ENCODE measurements at places on chromosomes 4 and X. TPM values are rescaled to one million over a fixed set of nuclear protein-coding genes. Genes with fewer than 3 reads are reported as not detected.

GRCh38 chr4:140928880-140929279 is 172.7 kb upstream of the TBC1D9 start:
- no peak overlapping the region for H3K27ac ChIP-seq
- peaks cover 48% of the 10 kb centered on the region for H3K4me1 ChIP-seq
- no peak for DNase-seq
- H3K36me3 ChIP-seq = no peaks in the 10 kb centered on the region

DNA sequence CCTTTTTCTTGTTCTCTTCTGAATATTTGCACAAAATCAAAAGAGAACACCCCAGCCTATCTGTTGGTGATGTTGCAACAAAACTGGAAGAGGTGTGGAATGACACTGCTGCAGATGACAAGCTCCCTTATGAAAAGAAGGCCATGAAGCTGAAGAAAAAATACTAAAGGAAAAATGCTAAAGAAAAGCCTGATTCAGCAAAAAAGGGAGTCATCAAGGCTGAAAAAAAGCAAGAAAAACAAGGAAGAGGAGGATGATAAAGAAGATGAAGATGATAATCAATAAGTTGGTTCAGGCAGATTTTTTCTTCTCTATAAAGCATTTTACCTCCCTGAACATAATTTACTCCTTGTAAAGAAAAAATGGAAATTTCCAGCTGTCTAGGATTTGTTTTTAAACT is 1538.8 kb downstream of the RPA4 start:
- DNase-seq = no peak
- H3K36me3 ChIP-seq = no peaks in the 10 kb centered on the region
- no peaks in the 10 kb centered on the region for H3K27me3 ChIP-seq
- no peak overlapping the region for H3K27ac ChIP-seq

DNA sequence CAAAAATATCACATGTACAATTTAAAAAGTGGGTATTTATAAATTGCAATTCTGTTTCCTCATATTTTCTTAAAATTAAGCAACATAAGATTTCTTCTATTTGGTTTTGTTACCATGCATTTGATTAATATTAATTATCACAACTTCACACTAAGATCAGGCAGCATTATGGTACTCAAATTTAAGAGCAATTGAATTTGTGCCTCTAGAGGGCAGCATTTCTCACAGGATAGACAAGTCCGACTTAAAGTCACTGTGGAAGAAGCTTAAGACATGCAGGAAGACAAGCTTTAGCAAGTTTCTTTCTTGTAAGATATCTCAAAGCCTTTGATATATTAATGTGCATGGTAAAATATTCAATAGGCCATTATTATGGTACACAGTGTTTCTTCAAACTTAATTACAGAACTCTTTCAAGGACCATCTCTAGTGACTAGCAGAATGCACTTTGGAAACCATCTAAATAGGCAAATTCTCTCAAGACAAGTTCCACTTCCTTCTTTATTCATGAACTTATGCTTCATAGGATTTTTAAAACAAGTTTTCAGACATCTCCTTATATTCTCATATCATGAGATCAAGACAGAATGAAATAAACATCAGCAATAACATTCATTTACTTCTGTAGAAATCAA is 35.0 kb downstream of the FBXW7 start:
- H3K4me3 ChIP-seq = no peak overlapping the region

GRCh38 chr4:47913330-47913729 is 1.1 kb downstream of the NFXL1 start:
- DNase-seq = no peak
- peaks cover 20% of the 10 kb centered on the region for H3K4me1 ChIP-seq
- H3K27ac ChIP-seq = peak overlapping the region; percentile 82
- peaks cover 21% of the 10 kb centered on the region for H3K36me3 ChIP-seq

- H3K4me3 ChIP-seq = no peak overlapping the region
- no peak for DNase-seq
- no peaks in the 10 kb centered on the region for H3K27me3 ChIP-seq
These were observed 635.6 kb upstream of the PCDH10 start for GRCh38 chr4:132513491-132513890.

- peaks cover 12% of the 10 kb centered on the region for H3K4me1 ChIP-seq
- DNase-seq = no peak
- no peak overlapping the region for H3K4me3 ChIP-seq
- H3K36me3 ChIP-seq = no peaks in the 10 kb centered on the region
- H3K27ac ChIP-seq = no peak overlapping the region
- no peaks in the 10 kb centered on the region for H3K27me3 ChIP-seq
These were observed 2.3 kb upstream of the GRSF1 start for GRCh38 chr4:70841951-70842350.

Gene PRSS48
- total RNA-seq = not detected

GRCh38 chr4:38872620-38873019 is 5.0 kb downstream of the FAM114A1 start:
- peaks cover 55% of the 10 kb centered on the region for H3K4me1 ChIP-seq
- no peaks in the 10 kb centered on the region for H3K27me3 ChIP-seq
- no peak overlapping the region for H3K27ac ChIP-seq
- H3K4me3 ChIP-seq = no peak overlapping the region
- H3K36me3 ChIP-seq = peaks cover 15% of the 10 kb centered on the region

GRCh38 chrX:20382518-20383297 is 116.0 kb upstream of the RPS6KA3 start:
- H3K4me1 ChIP-seq = no peaks in the 10 kb centered on the region
- no peak for DNase-seq
- no peaks in the 10 kb centered on the region for H3K36me3 ChIP-seq
- no peak overlapping the region for H3K27ac ChIP-seq

Data from esophagus muscularis mucosa (tissue), 4 donors.